Fibroblast of the conjunctiva (primary cell): ENCODE measurements at places on chromosomes 4 and X.

DNA sequence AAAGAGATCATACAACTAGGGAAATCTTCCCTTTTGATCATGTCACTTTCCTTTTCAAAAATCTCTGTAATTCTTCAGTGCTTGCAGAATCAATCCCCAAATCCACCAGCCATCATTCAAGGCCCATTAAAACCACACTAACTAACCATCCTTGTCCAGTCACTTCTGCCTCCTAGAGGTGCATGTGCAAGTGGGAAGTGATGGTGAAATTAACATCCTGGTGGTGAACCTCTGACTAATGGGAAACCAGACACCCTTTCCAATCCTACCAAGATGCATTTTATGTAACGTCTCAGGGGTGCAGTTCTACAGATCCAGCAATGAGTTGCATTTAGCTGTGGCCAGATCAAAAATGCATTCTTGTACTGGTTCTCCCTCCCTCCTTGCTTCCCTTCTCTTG is 341.8 kb downstream of the RAPGEF2 start:
- no peak for DNase-seq

- no peak for DNase-seq
Observed at GRCh38 chr4:1133033-1133432, 19.7 kb upstream of the RNF212 start.

DNA sequence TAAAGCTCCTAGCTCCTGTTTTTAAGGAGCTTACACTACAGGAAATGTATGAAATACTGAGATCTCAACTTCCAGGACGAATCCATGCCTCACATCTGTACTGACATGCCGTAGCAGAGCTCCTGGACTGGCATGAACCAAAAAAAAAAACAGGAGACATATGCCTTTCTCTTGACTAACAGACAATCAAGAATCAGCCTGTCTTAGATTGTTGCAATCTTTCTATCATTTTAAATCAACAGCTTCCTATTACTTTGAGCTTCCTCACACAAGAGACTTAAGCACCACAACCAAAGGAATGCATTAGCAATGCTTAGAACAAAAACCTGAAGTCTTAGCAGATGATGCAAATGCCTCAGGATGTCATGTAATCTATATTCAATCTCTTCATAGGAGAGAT is 34.7 kb upstream of the AREG start:
- no peak for DNase-seq

DNA sequence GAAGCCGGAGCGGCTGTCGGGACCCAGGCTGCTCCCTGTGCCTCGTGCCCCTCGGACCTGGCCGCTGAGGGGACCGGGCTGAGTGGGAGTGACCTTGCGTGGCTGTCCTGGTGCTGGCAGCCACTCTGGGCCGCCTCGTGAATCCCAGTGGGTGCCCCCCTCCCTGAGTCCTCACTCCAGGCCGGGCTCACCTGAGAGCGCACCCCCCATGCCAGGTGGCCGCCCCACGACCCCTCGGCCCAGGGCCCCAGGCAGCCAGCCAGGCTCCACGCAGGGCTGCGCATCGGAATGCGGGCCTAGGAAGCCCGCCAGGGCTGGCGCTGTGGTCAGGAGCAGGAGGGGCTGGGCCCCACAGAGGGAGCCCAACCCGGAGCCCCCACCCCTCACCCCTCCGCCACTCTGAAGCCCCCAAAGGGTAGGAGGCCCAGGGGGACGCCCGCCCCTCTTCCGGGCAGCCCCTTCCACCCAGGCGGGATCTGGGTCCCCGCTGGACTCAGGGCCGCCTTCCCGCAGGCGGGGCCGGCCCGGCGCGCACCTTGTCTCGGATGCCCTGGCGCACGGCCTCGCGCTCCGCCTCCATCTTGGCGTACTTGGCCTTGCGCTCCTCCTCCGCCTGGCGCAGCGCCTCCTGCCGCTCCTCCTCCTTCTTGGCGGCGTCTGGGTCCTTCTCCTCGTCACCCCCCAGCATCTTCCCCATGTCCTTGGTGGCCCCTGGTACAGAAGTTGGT is 33.9 kb downstream of the CPLX1 start:
- no peak for DNase-seq

DNA sequence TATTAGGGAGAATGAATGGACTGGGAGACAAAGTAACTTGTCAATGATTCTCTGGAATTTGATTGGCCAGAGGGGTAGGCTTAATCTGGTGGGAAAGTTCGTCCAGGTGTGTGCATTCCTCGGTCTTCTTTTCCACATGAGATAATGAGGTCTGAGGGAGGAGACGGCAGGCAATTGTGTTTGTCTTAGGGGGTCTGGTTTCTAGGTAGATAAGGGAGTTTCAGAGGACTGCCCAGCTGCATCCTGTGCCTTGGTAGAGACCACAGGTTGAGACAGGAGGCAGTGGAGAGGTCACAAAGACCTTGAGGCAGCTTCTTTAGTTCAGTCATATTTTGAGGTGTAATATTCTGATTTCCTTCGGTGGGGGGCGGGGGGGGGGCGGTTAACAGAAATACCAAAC is 4.3 kb downstream of the MGST2 start:
- no peak for DNase-seq

GRCh38 chr4:42596918-42597317 is 60.0 kb downstream of the ATP8A1 start:
- DNase-seq: no peak

DNA sequence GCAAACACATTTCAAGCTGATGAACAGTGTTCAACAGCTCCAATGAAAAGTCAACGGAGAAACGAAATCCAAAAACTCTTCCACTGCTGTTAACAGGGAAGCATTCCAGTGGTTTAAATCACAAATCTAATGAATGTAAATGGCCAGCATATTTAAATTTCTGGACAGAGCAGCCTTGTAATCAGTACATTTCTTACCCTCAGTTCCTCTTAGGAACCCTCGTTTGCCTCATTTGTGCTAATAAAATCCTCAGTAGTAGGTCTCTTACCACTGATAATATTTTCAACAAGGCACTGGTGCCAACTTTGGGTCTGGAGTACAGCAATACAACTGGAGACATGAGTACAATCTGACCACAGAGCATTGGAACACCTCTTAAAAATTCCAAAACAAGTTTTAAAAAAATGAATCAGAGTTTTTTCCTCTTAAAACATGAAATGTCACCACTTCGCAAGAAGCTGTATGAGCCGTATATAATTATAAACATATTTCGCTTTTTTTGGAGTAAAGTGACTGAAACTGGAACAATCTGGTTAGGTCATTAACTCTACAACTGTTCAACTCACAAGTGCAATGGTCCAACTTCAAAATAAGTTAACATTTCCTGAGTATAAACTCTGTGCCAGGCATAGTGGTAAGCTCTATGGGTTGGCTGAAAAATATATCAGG is 211.2 kb downstream of the CPEB2 start:
- DNase-seq: no peak

DNA sequence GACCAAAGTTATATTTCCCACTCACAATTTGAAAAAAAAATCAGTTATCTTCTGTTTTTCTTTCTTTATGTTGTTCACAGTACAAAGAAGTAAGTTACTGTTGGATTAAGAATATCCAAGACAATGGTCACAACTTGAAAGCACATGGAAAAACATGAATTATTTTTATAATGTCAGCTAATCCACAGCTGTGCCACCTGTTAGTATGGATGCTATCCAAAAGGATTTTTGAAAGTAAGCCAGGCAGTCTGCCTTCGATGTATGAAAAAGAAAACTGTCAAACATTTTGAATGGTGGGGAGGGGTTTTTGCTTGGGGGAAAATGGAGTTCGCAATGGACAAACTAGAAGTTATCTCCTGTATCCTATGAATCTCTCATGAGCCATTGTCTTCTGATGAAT is 6.2 kb downstream of the GPM6A start:
- no peak for DNase-seq

GRCh38 chr4:7328913-7329638 is 105.7 kb downstream of the PSAPL1 start:
- no peak for DNase-seq

GRCh38 chrX:136659174-136659573 is 11.2 kb downstream of the CD40LG start:
- no peak for DNase-seq

- DNase-seq: no peak
Observed at GRCh38 chr4:74764119-74764518, 30.2 kb downstream of the BTC start.

- no peak for DNase-seq
Observed at GRCh38 chrX:39203427-39203826, 402.2 kb downstream of the MID1IP1 start.

- DNase-seq: no peak
Observed at GRCh38 chrX:136851526-136851925, 29.0 kb downstream of the RBMX start.

- DNase-seq: no peak
Observed at GRCh38 chr4:57231781-57232180, 121.6 kb upstream of the IGFBP7 start.

DNA sequence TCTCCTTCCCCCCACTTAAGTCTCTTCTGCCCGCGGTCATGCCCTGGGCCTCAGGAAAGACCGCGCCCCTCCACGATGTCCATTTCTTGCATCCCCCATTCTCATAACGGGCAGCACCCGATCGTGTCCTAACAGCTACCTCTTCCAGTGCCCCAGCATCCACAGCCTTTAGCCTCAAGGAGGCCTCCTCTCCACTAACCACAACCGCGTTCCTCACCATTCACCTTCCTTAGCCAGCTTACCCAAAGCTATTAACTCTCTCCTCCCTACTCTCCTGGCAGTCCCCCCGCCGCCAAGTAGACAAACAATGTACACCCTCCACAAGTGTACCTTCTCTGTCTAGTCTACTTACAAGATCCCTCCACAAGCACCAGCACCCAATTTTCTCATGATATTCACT is 58.6 kb upstream of the PAGE5 start:
- DNase-seq: no peak

GRCh38 chr4:26032630-26033317 is 118.8 kb downstream of the SMIM20 start:
- DNase-seq: peak; percentile 80

DNA sequence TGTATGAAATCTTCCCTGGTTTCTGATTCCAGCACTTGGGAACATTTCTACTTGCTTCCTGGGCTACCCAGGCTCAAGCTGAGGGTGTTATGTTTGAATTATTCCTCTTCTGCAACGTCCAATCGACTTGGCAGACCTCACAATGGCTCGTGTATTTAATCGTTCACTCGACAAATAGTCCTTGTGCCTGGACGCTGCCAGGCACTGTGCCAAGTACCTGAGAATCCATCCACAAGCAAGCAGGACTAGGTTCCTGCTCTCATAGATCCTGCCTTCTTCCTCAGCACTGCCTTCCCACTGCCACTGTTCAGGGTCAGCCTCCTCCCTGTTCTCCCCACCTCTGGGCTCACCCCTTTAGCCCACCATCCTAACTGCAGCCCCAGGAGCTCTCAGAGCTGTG is 113.3 kb downstream of the EFNB1 start:
- no peak for DNase-seq

GRCh38 chr4:85151371-85151770 is 184.9 kb upstream of the WDFY3 start:
- DNase-seq: no peak

GRCh38 chr4:70192895-70193294 is 2.6 kb upstream of the ODAM start:
- no peak for DNase-seq

DNA sequence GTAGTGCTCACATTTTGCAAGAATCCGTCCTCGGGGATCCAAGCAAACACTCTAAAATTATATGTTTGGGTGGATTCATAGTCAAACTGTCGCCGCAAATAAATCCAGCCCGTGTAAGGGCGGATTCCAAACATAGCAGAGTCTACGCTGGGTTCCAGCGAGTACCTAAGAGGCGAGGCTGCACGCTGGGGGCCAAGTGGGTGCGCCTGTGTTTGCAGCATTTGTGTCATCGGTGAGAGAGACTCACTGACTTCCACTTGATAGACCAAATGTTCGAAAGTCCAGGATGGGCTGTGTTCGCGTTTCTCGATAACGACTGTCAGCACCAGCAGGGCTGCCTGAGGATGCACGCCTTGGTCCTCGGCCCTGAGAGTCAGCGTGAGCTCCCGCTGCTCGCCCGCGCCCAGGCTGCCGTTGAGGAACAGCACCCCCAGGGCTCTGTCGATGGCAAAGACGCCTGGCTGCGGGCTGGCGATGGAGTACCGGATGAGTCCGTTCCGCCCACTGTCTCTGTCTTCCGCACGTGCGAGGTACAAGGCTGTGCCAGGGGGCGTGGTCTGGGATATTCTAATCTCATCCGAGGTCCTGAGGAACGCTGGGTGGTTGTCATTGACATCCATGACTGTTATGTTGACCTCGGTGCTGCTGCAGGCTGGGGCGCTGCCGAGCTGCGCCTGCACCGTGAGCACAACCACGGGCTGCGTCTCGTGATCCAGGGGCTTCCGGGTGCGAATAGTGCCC is 158.7 kb downstream of the DCHS2 start:
- DNase-seq: no peak

- no peak for DNase-seq
Observed at GRCh38 chr4:170270628-170271027, 180.9 kb upstream of the AADAT start.

GRCh38 chr4:100804576-100805360 is 286.9 kb upstream of the EMCN start:
- no peak for DNase-seq

- peak; percentile 55 for DNase-seq
Observed at GRCh38 chr4:40998675-40999358, 215.5 kb downstream of the APBB2 start.

DNA sequence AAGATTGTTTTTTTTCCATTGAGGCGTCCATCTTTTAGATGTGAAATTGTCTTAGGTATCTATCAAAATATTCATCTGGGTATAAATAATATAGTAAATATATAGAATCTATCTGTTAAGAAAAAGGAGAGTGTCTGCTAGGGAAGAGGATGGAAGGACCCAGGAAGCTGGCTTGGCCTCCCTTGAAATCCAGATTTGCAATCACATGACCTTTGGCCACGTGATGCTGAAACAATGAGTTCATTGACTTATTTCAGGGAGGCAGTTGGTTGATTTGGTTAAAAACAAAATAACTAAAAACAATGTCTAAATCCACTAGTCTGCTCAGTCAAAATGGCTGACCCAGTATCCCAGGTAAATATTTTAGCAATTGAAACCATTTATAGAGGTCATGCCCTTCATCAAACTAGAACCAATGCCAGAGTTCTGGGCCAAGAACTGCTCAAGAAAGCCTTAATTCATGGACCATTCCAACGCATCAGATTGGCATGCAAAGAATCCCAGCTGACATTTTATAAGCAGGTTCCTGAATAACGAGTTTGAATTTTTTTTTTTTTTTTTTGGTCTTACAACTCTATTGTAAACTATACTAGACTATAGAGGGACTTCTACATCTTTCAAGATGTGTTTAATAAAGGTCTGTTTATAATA is 172.7 kb downstream of the MID1 start:
- DNase-seq: peak; percentile 5

GRCh38 chr4:93416344-93417128 is 412.0 kb upstream of the ATOH1 start:
- no peak for DNase-seq

- DNase-seq: no peak
Observed at GRCh38 chr4:145546175-145546915, 64.7 kb downstream of the SMAD1 start.

- no peak for DNase-seq
Observed at GRCh38 chr4:102174719-102175189, 170.5 kb downstream of the SLC39A8 start.
